ENCODE measurements at places on chromosomes 16 and 17.

GRCh38 chr17:79501910-79502309 is 108.9 kb downstream of the RBFOX3 start:
- DNase-seq = no peak

- peak; percentile 86 for DNase-seq
These were observed 186.5 kb downstream of the STX8 start for GRCh38 chr17:9389111-9389527.

GRCh38 chr17:4170639-4171280 is 27.8 kb downstream of the CYB5D2 start:
- no peak for DNase-seq

DNA sequence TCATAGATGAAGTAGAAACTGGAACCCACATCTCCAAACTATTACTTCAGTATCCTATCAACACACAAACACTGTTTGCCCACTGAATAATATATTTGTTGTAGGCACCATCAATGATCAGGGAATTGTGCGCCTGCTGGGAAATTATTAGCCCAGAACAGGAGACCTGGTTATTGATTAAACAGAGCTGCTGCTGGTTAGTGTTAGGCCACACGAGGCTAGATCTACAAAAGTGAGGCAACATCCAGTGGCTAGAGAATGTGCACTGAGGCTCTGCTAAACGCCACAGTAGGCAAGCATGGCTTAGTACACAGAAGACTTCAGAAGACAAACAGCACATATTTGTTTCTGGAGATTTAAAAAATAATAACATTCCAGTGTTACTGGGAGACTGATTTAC is 11.0 kb downstream of the ABHD15 start:
- no peak for DNase-seq

- no peak for DNase-seq
These were observed 221.0 kb downstream of the UTP18 start for GRCh38 chr17:51481370-51481769.

- DNase-seq = no peak
These were observed 143.0 kb upstream of the ZFHX3 start for GRCh38 chr16:73190688-73191659.

GRCh38 chr17:43949781-43950180 is 4.0 kb downstream of the PYY start:
- no peak for DNase-seq

DNA sequence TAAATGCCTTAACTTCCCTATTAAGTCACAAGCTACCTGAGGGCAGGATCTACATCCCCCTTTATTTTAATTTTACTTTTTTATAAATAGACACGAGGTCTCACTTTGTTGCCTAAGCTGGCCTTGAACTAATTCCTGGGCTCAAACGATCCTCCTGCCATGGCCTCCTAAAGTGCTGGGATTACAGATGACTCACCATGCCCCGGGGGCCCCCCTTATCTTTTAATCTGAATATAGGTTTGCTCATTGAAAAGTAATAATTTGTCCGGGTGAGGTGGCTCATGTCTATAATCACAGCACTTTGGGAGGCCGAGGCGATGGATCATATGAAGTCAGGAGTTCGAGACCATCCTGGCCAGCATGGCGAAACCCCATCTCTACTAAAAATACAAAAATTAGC is 14.2 kb downstream of the ETV4 start:
- no peak for DNase-seq

- DNase-seq = peak; percentile 93
These were observed at the start of gene NUFIP2 for GRCh38 chr17:29293890-29294579. Gene NUFIP2, minus strand, starts transcription at chr17:29294148. Its CDS starts 89 bp downstream, at chr17:29294059.

DNA sequence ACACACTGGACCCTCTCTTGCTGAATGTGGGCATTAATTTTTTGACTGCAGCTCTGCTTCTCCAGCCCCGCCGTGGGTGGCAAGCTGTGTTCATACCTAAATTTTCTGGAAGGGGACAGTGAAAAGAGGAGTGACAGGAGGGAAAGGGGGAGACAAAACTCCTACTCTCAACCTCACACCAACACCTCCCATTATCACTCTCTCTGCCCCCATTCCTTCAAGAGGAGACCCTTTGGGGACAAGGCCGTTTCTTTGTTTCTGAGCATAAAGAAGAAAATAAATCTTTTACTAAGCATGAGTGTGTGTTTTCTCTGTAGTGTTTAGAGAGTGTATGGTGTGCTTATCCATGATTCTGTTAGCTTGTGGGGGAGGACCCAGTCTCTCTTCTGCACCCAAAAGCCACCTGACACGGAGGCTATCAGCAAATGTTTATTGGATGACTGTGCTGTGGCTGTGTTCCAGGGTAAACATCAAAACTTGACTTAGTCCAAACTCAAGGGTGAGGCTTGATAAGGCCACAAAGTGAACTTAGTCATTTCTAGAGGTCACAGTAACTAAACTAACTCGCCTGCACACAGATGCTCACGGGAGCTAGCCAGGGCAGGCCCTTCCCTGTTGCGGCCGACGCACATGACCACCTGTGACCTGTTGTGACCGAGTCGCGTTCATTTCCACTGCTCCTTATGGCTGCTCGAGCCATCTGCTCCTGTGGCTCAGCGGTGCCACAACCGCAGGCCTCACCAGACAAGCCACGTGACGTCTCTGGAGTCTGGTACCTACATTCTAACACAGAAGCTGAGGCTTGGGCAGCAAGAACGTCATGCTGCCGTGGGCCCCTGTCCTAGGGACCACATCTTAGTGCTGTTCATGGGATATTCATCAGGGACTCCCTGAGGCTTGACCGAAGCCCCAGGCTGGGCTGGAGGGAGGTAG is 9.8 kb upstream of the MED11 start:
- DNase-seq = no peak

GRCh38 chr16:48133455-48134211 is 22.2 kb downstream of the ABCC12 start:
- DNase-seq = no peak

DNA sequence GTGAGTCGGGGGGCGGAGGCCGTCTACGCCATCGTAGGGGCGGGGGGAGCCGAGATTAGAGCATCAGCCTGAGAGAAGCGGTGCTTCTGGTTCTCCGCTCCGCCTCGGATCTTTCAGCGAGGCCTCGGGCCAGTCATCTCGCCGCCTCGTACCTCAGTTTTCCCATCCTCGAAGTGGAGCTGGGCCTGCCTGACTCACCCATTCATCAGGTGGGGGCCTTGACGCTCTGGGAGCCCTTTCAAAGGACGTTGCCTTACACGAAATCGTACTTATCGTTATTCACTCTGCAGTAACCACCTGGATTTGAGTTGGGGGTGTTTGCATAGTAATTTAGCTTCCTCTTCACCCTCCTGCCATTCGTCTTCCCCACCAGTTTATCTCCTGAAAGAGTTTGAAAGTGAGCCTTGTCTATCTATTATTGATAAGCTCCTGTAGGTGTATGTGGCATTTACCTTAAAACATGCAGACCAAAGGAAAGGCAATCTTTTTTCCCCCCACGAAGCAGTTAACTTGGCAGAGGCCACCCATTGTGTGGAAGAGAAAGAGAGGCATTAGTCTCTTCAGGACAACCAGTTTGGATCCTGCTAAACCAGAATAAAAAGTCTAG is 674 bp downstream of the TAF15 start:
- DNase-seq = no peak

- DNase-seq = no peak
These were observed 20.8 kb upstream of the PEMT start for GRCh38 chr17:17612085-17613022.

DNA sequence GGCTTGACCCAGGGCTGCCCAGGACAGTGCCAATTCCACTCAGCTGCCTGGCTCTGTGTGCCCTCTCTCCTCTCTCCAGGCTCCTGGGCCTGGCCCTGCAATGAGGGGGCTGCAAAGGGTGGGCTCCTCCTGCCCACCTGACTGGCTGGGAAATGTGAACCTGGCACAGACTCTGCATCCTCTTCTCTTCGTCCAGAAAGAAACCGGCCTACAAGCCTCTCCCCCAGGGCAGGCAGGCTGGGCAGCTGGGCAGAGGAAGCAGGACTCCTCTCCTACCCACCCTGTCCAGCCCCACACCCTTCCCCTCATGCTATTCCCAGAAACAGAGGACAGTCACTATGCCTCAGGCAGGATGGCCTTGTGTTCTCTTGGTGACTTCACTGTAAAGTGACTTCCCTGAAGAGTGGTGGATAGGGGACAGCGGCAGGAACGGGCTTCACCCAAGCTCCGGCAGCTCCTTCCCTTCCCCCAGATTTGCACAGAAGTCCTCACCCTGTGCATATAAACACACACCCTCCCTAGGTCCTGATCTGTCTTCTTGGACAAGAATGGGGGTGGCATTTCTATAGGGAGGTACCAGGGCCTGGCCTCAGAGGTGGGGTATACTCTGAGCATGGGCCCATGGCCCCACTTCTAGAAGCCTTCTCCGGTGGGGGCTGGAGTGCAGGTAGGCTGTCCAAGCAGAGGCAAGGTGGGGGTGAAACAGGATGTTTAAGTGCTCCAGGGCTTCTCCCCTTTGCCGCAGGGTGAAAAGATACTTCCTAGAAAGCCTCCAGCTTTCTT is 4.9 kb upstream of the STAT5A start:
- DNase-seq = no peak

GRCh38 chr16:1551166-1551565 is 17.7 kb downstream of the TMEM204 start:
- DNase-seq = no peak

GRCh38 chr16:726438-727290 is at the start of the genes CCDC78 and HAGHL:
Gene CCDC78, minus strand, starts transcription at chr16:726443. Its CDS starts 76 bp downstream, at chr16:726367.
Gene HAGHL, plus strand, starts transcription at chr16:727106. Its CDS starts 404 bp downstream, at chr16:727510.
- DNase-seq = no peak

- no peak for DNase-seq
These were observed 5.8 kb upstream of the RPRML start for GRCh38 chr17:46984892-46985291.

Data from AG09309 (cell line).